ENCODE measurements at places on chromosomes 7 and 10.

- no peak for DNase-seq
Measured at GRCh38 chr10:6618340-6618739, 38.3 kb upstream of the PRKCQ start.

DNA sequence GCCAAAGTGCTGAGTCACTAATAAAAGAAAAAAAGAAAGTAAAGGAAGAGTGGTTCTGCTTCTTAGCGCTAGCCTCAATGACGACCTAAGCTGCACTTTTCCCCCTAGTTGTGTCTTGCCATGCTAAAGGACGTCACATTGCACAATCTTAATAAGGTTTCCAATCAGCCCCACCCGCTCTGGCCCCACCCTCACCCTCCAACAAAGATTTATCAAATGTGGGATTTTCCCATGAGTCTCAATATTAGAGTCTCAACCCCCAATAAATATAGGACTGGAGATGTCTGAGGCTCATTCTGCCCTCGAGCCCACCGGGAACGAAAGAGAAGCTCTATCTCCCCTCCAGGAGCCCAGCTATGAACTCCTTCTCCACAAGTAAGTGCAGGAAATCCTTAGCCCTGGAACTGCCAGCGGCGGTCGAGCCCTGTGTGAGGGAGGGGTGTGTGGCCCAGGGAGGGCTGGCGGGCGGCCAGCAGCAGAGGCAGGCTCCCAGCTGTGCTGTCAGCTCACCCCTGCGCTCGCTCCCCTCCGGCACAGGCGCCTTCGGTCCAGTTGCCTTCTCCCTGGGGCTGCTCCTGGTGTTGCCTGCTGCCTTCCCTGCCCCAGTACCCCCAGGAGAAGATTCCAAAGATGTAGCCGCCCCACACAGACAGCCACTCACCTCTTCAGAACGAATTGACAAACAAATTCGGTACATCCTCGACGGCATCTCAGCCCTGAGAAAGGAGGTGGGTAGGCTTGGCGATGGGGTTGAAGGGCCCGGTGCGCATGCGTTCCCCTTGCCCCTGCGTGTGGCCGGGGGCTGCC, at the start of gene IL6:
Gene IL6 (plus strand): TSS at position 294 of the 807 bp plus-strand sequence. CDS start 63 bp downstream, at position 357.
- peak; percentile 81 for DNase-seq

DNA sequence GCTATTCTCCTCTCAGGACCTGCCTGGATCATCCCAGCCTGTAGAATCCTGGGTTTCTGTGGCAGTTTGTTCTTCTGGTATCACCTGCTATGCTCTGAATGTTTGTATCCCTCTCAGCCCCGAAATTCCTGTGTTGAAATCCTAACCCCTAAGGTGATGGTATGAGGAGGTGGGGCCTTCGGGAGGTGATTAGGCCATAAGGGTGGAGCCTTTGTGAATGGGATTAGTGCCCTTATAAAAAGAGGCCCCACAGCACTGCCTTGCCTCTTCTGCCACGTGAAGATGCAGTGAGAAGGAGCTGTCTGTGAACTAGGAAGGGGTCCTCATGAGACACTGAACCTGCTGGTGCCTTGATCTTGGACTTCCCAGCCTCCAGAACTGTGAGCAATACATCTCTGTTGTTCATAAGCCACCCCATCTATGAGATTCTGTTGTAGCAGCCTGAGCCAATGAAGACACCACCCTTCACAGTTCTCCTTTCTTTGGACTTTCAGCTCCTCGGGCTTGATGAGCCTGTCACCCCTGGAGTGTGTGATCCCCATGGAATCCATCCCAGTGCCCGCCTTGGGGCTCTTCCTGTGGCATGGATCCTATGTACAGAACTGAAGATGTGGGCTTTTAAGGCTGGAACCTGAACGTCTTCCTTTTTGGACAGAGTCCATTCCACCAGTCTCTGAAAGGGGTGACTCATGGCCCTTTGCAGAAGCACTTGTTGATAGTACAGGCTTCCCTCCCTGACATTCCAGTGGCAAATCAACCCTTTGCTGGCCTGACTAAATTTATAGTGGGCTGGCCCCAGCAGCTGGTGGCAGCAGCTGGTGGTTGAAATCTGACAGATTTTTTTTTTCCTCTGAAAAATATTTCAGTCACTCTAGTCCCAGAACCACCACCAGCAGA, 138.0 kb downstream of the TACC2 start:
- DNase-seq: no peak

DNA sequence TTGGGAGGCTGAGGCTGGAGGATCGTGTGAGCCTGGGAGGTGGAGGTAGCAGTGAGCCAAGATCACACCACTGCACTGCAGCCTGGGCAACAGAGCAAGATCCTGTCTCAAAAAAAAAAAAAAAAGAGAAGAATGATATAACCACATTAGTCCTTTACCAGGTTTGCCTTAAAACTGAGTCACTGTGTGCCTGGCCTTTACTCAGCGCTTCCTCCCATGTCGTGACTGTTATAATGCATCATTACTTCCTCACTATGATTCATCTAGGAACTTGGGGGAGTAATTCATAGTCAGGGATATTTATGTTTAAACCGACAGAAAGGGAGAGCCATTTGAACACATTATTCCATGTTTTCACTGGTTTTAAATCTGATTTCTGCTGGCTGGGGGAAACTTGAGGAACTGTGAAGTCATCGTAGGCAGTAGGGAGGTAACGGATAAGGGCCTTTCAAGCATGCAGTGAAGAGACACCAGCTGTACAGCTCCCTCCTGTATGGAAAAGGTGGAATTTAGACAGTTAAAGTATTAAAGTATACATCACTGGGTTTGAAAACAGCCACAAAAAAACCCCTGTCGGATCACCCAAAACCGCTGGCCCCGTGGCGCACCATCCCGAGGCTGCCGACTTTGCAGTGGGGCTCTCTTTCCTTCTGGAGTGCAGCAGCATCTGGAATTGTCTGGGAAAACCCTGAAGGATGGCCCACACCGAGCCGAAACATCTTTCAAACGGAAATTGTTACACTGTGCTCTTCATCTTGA, 119.8 kb downstream of the NKX6-2 start:
- peak; percentile 84 for DNase-seq

DNA sequence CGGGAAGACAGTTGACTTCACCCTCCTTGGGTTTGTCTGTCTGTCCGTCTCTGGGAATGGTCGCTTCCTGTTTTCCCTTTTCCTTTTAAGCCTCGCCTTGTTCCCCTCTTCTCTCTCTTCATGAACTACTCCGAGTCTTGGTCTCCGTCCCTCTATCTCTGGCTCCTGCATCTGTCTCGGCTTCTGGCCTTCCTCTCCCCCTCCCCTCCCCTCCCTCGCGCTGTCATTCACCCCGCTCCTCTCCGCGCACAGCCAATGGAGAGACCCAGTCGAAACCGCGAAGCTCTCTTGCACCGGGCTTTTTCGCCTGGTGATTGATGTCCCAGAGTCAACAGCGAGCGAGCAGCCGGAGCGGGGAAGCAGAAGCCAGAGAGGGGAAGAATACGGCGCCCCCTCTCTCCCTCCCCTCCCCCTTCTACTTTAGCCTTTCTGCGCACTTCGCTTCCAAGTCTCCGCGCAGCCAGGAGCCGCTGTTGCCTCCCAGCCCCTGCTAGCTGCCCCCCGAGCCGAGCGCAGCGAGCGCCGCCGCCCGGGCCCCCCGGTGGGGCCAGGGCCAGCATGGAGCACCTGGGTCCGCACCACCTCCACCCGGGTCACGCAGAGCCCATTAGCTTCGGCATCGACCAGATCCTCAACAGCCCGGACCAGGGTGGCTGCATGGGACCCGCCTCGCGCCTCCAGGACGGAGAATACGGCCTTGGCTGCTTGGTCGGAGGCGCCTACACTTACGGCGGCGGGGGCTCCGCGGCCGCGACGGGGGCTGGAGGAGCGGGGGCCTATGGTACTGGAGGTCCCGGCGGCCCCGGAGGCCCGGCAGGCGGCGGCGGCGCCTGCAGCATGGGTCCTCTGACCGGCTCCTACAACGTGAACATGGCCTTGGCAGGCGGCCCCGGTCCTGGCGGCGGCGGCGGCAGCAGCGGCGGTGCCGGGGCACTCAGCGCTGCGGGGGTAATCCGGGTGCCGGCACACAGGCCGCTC, at the start of gene TLX1:
Gene TLX1 (plus strand): TSS at position 317 of the 978 bp plus-strand sequence. CDS start 242 bp downstream, at position 559.
- DNase-seq: no peak

GRCh38 chr10:119642556-119643111, 8.5 kb upstream of the BAG3 start:
- DNase-seq: no peak

- DNase-seq: no peak
Measured at GRCh38 chr7:117562759-117563158, 82.9 kb downstream of the CFTR start.
